AG08395 (cell line): ENCODE measurements at places on chromosomes 16 and 17.

GRCh38 chr17:79620207-79621038 lies 9.6 kb upstream of the RBFOX3 start:
- no peak for DNase-seq

DNA sequence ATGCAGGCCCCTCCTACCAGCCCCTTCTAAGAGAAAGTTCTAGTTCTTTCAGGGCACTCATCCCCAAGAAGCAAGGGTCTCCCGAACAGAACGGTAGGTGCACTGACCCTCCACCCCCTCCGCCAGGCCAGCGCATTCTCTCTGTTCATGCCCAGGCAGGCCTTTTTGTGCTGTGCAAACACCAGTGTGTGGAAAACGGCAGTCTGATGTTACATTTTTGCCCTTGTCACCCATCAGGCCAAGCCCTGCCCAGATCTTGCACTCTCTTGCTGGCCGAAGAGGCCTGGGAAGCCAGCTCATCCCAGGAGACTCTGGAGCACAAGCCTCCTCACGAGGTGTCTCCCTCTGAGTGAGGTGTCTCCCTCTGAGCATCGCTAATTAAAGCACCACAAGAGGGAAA lies 16.1 kb upstream of the MTSS2 start:
- no peak for DNase-seq

- DNase-seq: no peak
Observed at GRCh38 chr16:396199-396598, 800 bp upstream of the NME4 start.

GRCh38 chr16:84726669-84727467 lies 27.1 kb downstream of the USP10 start:
- DNase-seq: no peak

DNA sequence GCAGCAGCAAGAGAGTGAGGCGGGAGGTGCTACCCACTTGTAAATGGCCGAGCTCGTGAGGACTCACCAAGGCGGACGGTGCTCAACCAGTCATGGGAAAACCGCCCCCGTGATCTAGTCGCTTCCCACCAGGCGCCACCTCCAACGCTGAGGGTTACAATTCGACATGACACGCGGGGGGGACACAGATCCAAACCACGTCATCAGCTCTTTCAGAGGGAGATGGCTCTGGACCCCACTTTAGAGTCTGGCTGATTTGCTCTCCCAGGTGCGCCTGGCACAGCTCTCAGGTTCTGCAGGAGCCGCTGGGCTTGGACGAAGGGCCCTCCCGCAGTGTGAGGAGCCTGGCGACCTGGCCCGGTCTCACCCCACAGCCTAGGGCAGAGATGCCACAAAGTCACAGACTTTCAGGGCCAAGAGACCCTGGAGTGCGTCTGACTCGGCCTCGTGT lies 21.1 kb upstream of the DOC2B start:
- DNase-seq: no peak

DNA sequence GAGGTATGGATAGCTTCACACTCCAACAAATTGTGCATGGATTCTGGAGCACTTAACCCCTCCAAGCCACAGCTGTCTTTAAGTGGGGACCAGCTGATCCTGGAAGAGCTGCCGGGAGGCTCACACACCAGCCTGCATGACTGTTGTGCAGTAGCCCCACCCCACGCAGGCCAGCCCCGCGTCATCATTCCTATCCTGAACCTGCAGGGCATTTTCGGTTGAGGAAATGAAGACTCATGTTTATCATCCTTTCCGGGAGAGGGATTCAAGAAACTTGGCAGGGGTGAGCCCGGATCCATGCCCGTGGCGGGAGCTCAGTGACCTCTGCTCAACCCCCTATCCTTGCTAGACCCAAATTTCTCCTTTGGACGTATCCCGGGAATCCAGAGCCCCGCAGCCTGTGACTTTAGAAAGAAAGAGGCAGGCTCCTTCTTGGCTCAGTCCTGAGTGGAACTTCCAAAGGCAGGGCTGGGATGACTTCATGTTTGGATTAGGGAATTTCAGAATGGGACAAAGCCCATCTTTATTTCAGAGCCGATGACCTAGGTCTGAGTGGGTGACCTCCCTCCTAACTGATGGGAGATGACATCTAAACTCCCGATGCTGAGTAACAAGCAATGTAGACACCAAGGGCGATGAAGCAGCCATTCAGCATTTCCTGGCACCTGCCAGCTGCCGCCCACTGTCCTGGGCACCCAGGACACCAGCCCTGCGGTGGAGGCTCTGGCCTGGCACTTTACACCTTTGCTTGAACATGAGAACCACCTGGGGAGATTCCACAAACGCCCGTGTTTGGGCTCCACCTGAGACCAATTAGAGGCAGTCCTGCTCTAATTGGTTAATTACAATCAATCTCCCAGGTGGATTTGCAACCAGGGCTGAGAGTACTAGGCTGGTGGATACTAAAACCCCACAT lies 43.3 kb upstream of the CMIP start:
- DNase-seq: peak; percentile 44

GRCh38 chr16:72051818-72052217 lies 2.5 kb upstream of the HP start:
- no peak for DNase-seq

DNA sequence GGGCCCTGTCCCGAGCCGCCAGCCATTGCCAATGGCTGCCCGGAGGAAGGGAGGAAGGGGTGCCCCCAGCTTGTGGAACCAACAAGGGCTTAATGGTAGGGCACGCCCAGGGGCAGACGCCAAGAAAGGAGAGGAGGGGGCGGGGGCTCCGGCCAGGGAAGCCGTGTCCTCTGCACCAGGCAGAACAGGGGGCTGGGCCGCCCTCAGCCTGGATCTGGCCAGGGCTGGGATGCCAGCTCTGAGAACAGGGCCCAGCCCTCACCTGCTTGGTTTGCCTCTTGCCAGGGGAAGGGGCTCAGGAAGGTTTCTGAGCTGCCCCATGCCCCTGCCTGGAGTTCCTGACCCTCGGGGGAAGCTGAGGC lies 35.8 kb upstream of the SLC38A10 start:
- no peak for DNase-seq

GRCh38 chr16:1981398-1981836 lies at the start of gene NOXO1:
NOXO1 (minus strand) TSS chr16:1981469; CDS start chr16:1981179, 290 bp downstream.
- DNase-seq: no peak

GRCh38 chr17:29240968-29241963 lies 5.4 kb upstream of the CRYBA1 start:
- DNase-seq: peak; percentile 94

DNA sequence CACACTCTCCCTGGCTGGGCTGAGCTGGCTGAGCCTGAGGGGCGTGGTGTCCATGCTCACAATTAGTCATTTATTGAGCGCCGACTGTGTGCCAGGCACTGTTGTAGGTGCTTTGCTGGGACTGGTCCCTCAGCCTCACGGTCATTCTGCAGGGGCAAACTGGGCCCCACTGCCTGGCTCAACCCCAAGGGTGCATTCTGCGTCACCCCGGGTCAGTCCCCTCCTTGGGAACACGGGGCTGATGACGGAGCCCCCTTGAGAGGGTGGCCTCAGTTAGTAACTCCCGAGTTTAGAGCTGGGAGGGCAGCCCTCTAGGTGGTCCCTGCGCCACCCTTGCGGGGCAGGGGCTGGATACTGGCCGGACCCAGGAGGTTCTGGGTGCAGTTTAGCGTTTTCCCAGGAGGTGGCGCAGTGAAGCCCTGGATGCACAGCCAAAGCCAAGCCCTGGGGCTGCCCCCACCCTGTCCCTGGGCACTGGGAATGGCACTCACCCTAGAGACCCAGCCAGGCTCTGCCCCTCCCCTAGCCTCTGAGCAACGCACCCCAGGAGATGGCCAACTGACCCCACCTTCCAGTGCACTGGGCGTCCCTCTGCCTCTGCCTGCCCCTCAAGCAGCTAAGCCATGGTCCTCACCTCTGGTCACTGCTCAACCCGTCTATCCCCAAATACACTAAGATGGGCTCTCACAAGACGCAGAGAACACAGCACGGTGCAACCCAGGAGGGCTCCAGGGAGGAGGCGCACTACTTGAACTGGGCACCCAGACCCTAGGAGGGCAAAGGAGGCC lies 243.2 kb upstream of the GSE1 start:
- DNase-seq: peak; percentile 72

- no peak for DNase-seq
Observed at GRCh38 chr16:53486230-53486629, 16.8 kb downstream of the AKTIP start.

- no peak for DNase-seq
Observed at GRCh38 chr16:49345829-49346228, 27.8 kb upstream of the C16orf78 start.

DNA sequence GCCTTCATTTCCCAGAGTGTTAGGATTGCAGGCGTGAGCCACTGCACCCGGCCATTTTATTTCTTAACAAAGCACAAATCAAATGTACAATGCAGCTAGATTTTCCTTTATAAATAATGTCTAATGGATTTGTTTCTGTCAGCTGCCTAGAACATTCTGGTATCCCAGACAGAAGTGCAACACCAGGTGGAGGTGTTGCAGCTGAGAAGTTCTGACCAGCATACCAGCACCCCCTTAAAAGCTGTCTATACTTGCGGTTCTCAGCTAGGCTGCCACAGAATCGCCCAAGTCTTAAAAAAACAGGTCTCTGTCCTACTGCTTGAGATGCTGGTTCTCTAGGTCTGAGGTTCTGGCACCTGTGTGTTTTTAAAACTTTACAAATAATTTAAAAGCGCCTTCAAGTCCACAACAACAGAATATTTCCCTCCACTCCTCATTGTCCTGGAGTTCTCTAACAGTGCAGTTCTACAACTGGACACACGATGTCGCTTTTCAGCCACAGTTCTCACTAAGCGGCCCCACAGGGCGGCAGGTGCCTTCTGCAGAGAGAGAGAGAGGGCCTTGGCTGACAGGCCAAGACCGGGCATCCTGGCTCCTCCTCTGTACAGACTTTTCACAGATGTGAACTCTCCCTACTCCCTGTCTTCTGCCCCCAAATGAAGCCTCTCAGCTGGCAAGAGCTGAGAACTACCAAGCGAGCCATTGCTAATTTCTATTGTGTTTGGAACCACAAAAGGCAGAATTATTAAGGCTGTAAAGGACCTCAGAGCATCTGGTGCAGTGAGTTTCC lies 32.6 kb upstream of the MEOX1 start:
- peak; percentile 77 for DNase-seq

- DNase-seq: no peak
Observed at GRCh38 chr16:28003923-28004322, 59.6 kb downstream of the GSG1L start.

- DNase-seq: peak; percentile 32
Observed at GRCh38 chr16:57999971-58000705, at the start of gene ZNF319. ZNF319 (minus strand) TSS chr16:58000672; CDS start chr16:57998265, 2,407 bp downstream.

DNA sequence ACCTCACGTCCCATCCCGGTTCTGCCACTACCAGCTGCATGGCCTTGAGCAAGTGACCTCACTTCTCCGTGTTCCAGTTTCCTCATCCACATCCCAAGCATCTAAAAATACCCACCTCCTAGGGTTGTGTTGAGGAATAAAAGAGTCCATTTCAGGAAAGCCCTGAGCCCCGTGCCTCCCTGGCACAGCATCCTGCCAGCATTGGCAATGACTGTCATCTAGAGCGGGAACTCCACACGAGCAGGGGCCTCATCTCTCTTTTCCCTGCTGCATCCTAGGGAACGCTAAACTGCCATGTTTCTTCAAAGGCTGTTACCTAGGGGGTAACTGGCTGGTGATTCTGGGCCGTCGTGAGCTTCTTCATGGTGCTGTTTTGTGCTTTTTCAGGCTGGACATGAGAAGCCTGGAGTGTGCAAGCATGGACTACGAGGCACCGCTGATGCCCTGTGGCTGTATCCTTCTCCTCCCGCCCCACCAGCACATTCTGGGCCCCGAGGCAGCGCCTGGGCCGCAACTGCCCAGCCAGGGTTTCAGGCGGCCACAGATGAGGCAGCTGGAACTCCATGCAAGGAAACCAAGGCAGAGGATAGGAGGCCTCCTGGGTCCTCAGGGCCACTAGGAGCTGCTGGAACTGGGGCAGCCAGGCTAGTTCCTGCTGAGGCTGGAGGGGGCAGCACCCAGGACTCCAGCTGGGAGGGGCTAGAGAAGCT lies 221.4 kb downstream of the KATNIP start:
- DNase-seq: no peak

DNA sequence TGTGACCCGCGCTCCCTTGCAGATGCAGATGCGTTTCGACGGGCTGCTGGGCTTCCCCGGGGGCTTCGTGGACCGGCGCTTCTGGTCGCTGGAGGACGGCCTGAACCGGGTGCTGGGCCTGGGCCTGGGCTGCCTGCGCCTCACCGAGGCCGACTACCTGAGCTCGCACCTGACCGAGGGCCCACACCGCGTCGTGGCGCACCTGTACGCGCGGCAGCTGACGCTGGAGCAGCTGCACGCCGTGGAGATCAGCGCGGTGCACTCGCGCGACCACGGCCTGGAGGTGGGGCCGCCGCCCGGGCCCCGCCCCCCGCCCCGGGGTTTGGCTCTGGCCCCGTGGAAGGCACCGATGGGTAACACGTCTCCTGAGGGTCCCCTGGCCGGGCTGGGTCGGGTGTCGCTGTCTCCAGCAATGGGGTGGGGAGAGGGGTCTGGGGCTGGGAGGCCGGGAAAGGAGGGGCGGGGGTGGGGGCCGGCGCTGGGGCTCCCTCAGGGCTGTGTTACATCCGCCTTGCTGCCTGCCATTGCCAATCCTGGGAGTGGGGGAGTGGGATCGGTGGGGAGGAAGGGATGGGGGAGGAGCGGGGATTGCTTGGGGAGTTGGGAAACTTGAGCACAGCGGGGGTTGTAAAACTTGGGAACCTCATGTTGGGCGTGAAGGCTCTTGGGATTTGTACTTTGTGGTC lies 737 bp downstream of the NUDT16L1 start:
- DNase-seq: peak; percentile 68

GRCh38 chr16:4733211-4733742 lies 794 bp downstream of the ANKS3 start:
- no peak for DNase-seq

DNA sequence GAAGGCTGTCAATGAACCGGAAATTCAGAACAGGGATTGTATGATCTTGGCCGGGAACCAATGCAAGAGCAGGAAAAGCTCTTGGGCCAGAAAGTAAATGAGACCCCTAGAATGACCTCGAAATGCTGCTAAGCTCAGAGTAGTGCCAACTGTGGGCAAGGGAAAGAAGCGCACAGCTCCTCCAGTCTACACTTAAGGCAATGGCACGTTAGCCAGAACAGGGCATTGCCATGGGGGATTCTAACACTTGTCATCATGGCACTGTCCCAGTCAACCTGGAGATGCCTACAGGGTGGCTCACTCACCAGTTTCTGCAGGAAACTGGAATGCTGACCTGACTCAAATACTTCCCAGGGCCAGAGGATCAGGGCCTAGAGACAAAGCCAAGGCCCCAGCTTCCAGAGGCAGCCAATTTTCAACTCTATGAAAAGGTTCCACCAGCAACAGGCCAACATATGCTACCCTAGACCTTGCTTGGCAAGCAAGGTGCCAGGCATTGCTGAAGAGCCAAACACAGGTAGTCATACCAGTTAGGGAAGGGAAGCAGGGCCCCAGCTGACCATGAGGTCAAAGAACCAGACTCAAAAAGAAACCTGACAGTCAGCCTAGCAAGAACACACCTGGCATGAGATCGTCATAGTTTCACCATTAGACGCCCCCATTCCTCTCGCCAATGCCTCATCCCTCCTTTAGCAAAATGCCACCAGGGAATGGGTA lies 34.9 kb downstream of the ARHGAP17 start:
- DNase-seq: no peak

GRCh38 chr17:28598389-28598788 lies 436 bp downstream of the SPAG5 start:
- DNase-seq: no peak
